ENCODE measurements at places on chromosomes 11 and 22.

- DNase-seq: no peak
Observed at GRCh38 chr11:69249311-69250185, 44.4 kb upstream of the MYEOV start.

GRCh38 chr11:130467116-130467900, 18.9 kb downstream of the ADAMTS15 start:
- no peak for DNase-seq

DNA sequence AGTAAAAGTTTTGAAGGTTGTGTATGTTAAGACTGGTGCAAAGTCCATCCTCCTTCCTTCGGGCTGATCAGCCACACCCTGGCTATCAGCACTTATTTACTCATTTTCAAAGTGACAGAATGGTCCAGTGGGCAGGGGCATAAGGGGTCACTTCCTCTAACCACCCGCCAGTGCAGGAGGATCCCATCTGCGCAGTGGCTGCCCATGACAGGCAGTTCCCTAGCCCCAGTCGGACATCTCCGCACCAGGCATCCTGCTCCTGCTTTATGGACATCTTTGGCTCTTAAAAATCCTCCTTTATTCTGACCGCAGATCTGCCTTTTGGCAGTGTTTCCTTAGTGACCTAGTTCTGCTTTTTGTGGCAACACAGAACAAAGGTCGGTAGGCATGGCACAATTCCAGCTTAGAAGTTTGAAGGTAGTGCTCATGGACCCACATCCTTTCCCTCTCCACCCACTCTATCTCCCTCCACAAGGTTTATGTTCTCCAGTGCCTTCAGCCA, 55.9 kb downstream of the BMAL1 start:
- DNase-seq: no peak

- no peak for DNase-seq
Observed at GRCh38 chr11:67416416-67417335, 1.2 kb downstream of the CARNS1 start.

DNA sequence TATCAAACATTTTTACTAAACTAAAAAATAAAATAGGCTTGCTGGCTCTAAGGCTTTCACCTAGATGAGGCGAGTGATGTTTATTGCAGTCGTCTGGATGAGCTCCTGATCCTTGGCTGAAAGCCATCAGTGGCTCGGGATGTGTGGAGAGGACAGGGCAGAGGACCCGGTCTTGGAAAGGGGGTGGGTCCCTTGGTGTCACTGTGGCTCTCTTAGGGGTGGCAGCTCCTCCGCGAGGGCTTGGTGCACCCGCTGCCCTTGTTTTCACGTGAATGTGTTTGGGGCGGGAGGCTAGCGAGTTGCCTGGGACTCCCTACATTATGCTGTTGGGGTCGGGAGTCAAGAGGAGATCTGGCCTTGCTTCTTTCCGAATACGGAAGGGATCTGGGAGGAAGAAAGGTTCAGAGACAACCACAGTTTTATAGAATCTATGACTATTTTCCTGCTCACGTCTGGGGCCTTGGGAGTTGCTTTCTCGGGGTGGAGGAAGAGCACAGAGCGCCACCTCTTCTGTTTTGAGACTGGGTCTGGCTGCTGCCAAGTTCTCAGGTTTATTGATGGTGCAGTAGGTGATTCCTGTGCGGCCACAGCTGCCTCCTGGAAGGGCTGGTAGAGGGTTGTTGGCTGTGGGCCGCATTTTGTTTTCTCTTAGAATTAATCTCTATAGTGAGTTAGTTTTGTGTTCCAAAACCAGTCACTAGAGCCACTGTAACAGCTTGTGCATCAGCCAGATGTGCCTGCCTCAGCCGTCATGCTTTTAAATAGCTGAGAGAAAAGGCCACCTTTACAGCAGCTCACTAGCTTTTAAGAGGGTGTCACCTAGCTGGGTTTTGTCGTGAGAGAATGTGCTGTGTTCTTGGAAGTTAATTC, 12.8 kb downstream of the TBC1D22A start:
- DNase-seq: no peak

- DNase-seq: peak; percentile 32
Observed at GRCh38 chr22:20106205-20106848, 9.6 kb upstream of the RANBP1 start.

GRCh38 chr22:24404561-24405275, 22.7 kb upstream of the ADORA2A start:
- DNase-seq: no peak

Data from glutamatergic neuron (in vitro differentiated cells).